Effector memory CD4-positive, alpha-beta T cell (primary cell): ENCODE measurements at places on chromosomes 2 and 18.

DNA sequence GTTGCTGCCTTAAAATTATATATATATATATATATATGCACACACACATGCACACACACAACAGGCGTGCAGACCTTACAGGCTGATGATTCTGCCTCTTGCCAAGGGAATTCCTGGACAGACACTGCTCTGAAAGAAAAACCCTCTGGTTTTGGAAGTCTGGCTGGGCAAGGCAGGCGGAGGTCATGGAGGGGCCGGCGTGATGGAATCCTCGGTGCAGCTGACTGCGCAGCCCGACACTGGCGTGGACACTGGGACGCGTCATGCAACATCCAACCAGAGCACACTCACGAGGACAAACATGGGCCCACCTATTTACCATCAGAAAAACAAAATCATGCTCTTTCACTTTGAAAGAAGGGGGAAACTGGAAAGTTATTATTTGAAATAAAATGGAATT lies 235.3 kb downstream of the ZNF516 start:
- no peak for DNase-seq
- no peaks in the 10 kb centered on the region for H3K4me1 ChIP-seq
- H3K36me3 ChIP-seq = no peaks in the 10 kb centered on the region
- H3K27ac ChIP-seq = no peak overlapping the region

- no peaks in the 10 kb centered on the region for H3K36me3 ChIP-seq
- no peak overlapping the region for H3K27ac ChIP-seq
- H3K4me1 ChIP-seq = no peaks in the 10 kb centered on the region
- no peak for DNase-seq
Observed at GRCh38 chr18:47749600-47749973, 180.9 kb downstream of the SMAD2 start.

DNA sequence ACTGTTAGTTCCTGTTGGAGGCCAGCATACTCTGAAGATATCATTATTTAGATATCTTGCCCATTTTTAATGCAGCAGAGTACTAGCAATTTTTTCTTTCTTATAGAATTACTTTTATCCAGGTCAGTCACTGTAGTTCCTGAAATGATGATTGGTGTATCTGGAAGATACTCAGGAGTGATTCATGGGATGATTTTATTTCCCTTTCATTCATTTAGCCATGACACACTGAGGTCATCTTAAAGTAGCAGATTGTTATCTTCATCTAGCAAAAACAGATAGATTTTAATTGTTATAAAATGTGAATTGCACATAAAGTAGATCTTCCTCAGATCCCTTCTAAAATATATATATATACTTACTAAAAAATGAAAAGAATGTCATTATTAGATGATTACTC lies 109.1 kb downstream of the PIK3C3 start:
- no peaks in the 10 kb centered on the region for H3K4me1 ChIP-seq
- no peak for DNase-seq
- H3K36me3 ChIP-seq = peaks cover 35% of the 10 kb centered on the region
- no peak overlapping the region for H3K27ac ChIP-seq

- H3K27ac ChIP-seq = no peak overlapping the region
- H3K27me3 ChIP-seq = no peaks in the 10 kb centered on the region
- H3K36me3 ChIP-seq = no peaks in the 10 kb centered on the region
- no peak overlapping the region for H3K4me3 ChIP-seq
Observed at GRCh38 chr18:10995550-10995949, 153.8 kb downstream of the PIEZO2 start.

DNA sequence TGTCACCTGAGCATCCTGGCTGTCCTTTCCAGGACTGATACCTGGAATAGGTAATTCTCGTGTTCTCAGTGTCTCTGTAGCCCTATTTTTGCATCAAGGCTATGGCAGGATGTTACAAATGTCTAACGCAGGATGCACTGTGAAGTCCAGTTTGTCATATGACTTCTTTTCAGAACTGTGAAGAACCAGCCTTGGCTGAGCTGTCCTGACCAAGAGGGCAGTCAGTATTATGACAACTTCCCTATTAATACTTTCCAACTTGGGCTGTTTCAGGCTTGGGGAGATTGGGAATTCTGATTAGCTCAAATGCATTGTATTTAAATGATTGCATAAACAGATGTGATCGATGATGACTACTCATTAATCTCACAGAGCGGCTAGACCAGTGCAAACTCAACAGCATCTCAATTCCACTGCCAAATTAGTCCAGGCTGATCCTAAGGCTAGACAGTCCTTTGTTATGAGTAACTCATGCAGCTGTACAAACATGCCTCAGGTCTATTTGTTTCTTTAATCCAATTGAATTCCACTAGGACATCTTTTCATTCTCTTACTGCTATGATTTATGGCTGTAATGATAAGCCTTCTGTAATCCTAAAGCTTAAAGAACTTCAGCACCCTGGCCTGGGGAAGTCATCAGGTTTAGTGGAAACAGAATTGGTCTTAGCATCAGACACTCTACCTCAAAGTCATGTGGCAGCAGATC lies 331.6 kb downstream of the KCNS3 start:
- DNase-seq = no peak
- H3K4me3 ChIP-seq = no peak overlapping the region
- H3K36me3 ChIP-seq = no peaks in the 10 kb centered on the region

GRCh38 chr2:54872780-54873179 lies 149.3 kb downstream of the EML6 start:
- no peaks in the 10 kb centered on the region for H3K27me3 ChIP-seq
- no peak overlapping the region for H3K4me3 ChIP-seq
- H3K36me3 ChIP-seq = no peaks in the 10 kb centered on the region
- DNase-seq = no peak
- H3K4me1 ChIP-seq = no peaks in the 10 kb centered on the region

DNA sequence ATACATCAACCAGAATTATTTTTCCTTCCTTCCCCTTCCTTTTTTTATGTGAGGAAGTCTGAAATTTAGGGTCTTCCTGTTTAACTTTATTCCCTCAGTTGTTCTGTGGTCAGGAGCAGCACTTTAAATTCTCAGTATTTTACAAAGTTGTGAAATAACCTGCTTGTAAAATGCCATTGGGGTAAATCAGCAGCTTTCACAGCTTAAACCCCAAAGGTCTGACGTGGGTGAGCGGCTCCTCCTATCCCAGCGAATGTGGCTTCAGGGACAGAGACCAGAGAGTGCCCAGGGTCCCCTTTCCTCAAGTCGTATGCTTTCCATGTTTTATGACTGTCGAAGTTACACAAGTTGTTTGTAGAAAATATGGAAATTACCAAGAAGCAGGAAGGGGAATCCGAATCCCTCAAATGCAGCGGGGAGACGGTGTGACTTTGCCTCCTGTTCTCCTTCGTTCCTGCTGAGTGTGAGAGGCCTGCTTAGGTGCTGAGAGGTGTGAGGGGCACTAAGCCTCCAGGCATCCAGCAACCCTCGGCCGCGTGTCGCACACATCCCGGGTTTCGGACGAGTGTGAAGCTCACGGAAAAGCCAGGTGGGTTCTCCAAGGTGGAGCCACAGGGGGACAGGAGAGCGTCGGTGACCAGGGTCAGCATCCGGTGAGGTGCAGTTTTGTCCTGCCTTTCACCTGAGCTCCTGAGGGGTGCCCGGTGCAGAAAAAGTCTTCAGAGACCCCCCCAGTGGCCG lies 10.8 kb upstream of the KCNG2 start:
- no peaks in the 10 kb centered on the region for H3K27me3 ChIP-seq
- DNase-seq = no peak
- no peak overlapping the region for H3K27ac ChIP-seq
- no peak overlapping the region for H3K4me3 ChIP-seq

GRCh38 chr2:234291765-234292204 lies 205.1 kb downstream of the ARL4C start:
- peaks cover 54% of the 10 kb centered on the region for H3K4me1 ChIP-seq
- DNase-seq = peak; percentile 48
- peak overlapping the region; percentile 14 for H3K4me3 ChIP-seq
- H3K36me3 ChIP-seq = no peaks in the 10 kb centered on the region
- no peaks in the 10 kb centered on the region for H3K27me3 ChIP-seq

- peaks cover 17% of the 10 kb centered on the region for H3K4me1 ChIP-seq
- peak overlapping the region; percentile 84 for H3K4me3 ChIP-seq
- H3K36me3 ChIP-seq = no peaks in the 10 kb centered on the region
- H3K27me3 ChIP-seq = no peaks in the 10 kb centered on the region
- DNase-seq = no peak
Observed at GRCh38 chr18:811182-811891, 705 bp downstream of the YES1 start.

DNA sequence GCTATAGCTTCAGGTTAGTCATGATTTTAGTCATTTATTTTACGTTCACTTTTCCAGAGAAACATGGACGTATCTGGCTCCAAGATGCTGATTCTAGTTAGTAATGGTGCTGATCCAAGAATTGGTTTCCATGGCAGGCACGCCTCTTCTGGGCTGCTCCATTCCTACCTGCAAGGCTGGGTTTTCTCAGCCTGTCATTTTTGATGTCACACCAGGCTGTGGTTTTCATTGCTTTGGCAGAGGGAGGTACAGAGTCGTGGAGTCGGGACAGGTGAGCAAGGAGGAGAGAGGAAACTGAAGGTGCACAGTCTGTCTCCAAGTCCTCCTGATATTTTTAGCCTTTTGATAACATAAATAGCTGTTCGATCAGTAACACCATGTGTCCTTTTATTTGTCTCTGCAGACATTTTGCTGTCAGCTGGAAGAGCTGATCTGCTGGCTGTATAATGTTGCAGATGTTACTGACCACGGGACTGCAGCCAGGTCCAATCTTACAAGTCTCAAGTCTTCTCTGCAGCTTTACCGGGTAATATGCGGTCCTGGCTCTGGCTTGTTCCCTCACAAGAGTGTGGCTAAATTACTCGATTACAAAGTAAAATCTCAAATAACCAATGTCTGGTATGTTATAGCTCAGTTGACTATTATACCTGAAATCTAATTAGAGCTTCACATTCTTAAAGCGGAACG lies 17.8 kb downstream of the CEP68 start:
- DNase-seq = no peak
- H3K36me3 ChIP-seq = peaks cover 45% of the 10 kb centered on the region
- no peak overlapping the region for H3K4me3 ChIP-seq
- no peak overlapping the region for H3K27ac ChIP-seq
- H3K4me1 ChIP-seq = no peaks in the 10 kb centered on the region

- no peaks in the 10 kb centered on the region for H3K27me3 ChIP-seq
- no peak overlapping the region for H3K27ac ChIP-seq
- no peak for DNase-seq
- peaks cover 7% of the 10 kb centered on the region for H3K4me1 ChIP-seq
- H3K36me3 ChIP-seq = peaks cover 10% of the 10 kb centered on the region
- H3K4me3 ChIP-seq = no peak overlapping the region
Observed at GRCh38 chr2:241081643-241082340, 20.3 kb downstream of the MTERF4 start.

- H3K36me3 ChIP-seq = peaks cover 6% of the 10 kb centered on the region
- no peak for DNase-seq
- no peak overlapping the region for H3K4me3 ChIP-seq
Observed at GRCh38 chr2:143745060-143745459, 615.8 kb downstream of the ARHGAP15 start.

GRCh38 chr18:37287601-37288000 lies 278.0 kb downstream of the CELF4 start:
- H3K4me1 ChIP-seq = no peaks in the 10 kb centered on the region
- H3K27ac ChIP-seq = no peak overlapping the region
- no peak overlapping the region for H3K4me3 ChIP-seq
- no peak for DNase-seq

GRCh38 chr2:71347517-71347916 lies 15.9 kb downstream of the ZNF638 start:
- no peaks in the 10 kb centered on the region for H3K4me1 ChIP-seq
- no peak for DNase-seq
- no peak overlapping the region for H3K27ac ChIP-seq
- no peaks in the 10 kb centered on the region for H3K27me3 ChIP-seq
- peaks cover 15% of the 10 kb centered on the region for H3K36me3 ChIP-seq

- H3K36me3 ChIP-seq = no peaks in the 10 kb centered on the region
- H3K27me3 ChIP-seq = no peaks in the 10 kb centered on the region
- no peak overlapping the region for H3K27ac ChIP-seq
- no peaks in the 10 kb centered on the region for H3K4me1 ChIP-seq
- no peak overlapping the region for H3K4me3 ChIP-seq
- DNase-seq = no peak
Observed at GRCh38 chr2:189548666-189549448, 31.7 kb downstream of the SLC40A1 start.

- H3K4me1 ChIP-seq = peaks cover 6% of the 10 kb centered on the region
- H3K36me3 ChIP-seq = no peaks in the 10 kb centered on the region
- H3K27ac ChIP-seq = no peak overlapping the region
- no peak for DNase-seq
Observed at GRCh38 chr18:46754188-46754587, 2.7 kb downstream of the ST8SIA5 start.

GRCh38 chr18:49854681-49855080 lies 41.3 kb upstream of the ACAA2 start:
- no peak overlapping the region for H3K4me3 ChIP-seq
- H3K36me3 ChIP-seq = no peaks in the 10 kb centered on the region
- DNase-seq = no peak
- H3K27me3 ChIP-seq = no peaks in the 10 kb centered on the region

DNA sequence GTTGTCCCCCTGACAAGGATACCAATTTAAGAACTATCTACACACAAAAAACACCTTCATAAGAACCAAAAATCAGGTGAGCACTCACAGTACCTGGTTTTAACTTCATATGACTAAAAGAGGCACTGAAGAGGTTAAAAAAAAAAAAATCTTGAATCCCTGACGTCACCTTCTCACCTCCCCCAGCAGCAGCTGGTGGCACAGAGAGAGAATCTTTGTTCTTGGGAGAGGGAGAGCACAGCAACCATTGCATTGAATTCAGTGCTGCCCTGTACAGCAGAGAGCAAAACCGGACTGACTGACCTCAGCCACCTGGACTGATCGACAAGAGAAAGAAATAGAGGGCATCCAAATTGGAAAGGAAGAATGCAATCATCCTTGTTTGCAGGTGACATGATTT lies 566.0 kb downstream of the TMX3 start:
- no peak overlapping the region for H3K4me3 ChIP-seq
- no peaks in the 10 kb centered on the region for H3K27me3 ChIP-seq
- H3K27ac ChIP-seq = no peak overlapping the region
- no peak for DNase-seq
- no peaks in the 10 kb centered on the region for H3K4me1 ChIP-seq
- no peaks in the 10 kb centered on the region for H3K36me3 ChIP-seq

GRCh38 chr2:202099515-202099914 lies 26.5 kb downstream of the KIAA2012 start:
- no peaks in the 10 kb centered on the region for H3K36me3 ChIP-seq
- no peak overlapping the region for H3K4me3 ChIP-seq
- no peak for DNase-seq
- H3K27ac ChIP-seq = no peak overlapping the region
- no peaks in the 10 kb centered on the region for H3K4me1 ChIP-seq

DNA sequence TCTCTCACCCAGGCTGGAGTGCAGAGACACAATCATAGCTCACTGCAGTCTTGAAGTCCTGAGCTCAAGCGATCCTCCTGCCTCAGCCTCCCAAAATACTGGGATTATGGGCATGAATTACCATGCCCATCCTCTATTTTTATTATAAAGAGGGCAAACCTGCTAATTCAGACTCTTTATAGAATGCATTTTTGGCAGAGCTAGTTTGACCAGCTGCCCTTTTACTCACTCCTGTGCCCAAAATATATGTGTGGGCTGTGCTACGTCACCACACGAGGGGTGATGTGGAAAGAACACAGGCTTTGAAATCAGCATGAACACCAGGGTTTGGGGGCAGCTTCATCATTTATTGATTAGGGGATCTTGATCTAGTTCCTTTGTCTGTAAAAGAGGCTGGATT lies 137.8 kb downstream of the CLIP4 start:
- DNase-seq = no peak
- no peaks in the 10 kb centered on the region for H3K27me3 ChIP-seq
- H3K4me1 ChIP-seq = no peaks in the 10 kb centered on the region
- H3K4me3 ChIP-seq = no peak overlapping the region
- no peaks in the 10 kb centered on the region for H3K36me3 ChIP-seq
- no peak overlapping the region for H3K27ac ChIP-seq
